Activated CD4-positive, alpha-beta memory T cell treated with anti-CD3 and anti-CD28 coated beads, Interleukin-2, amount 10 ng/mL, durations not matched to agents 7 days and 5 days (primary cell): ENCODE measurements at places on chromosomes 2 and 18. TPM values are rescaled to one million over a fixed set of nuclear protein-coding genes. Genes with fewer than 3 reads are reported as not detected.

SNTG2 gene
- not detected for total RNA-seq

IL1R2 gene
- total RNA-seq, result 0.88 TPM

CAPG gene
- total RNA-seq, result 167 TPM

GALNT5 gene
- not detected for total RNA-seq

SOWAHC gene
- 0.90 TPM for total RNA-seq

GPBAR1 gene
- 0.68 TPM for total RNA-seq

CXCR4 gene
- 202 TPM for total RNA-seq

CTAGE1 gene
- not detected for total RNA-seq

METAP1D gene
- 2.9 TPM for total RNA-seq

HRH4 gene
- total RNA-seq, result 0.65 TPM

KCNG2 gene
- not detected for total RNA-seq

D2HGDH gene
- total RNA-seq, result 25.0 TPM

TBC1D8 gene
- total RNA-seq, result 0.58 TPM

MEX3C gene
- 55.4 TPM for total RNA-seq

GALNT14 gene
- total RNA-seq, result not detected

GAREM1 gene
- not detected for total RNA-seq

ALLC gene
- total RNA-seq, result not detected
